Fibroblast of skin of scalp (primary cell): ENCODE measurements at places on chromosomes 13 and 19.

GRCh38 chr19:18503337-18503970 lies 18.4 kb downstream of the ELL start:
- no peak for DNase-seq

GRCh38 chr13:76512721-76513145 lies 373.5 kb downstream of the KCTD12 start:
- DNase-seq = peak; percentile 54

- no peak for DNase-seq
Measured at GRCh38 chr19:33689138-33689746, 67.5 kb downstream of the CHST8 start.

- DNase-seq = no peak
Measured at GRCh38 chr19:14553042-14553938, 18.6 kb downstream of the NDUFB7 start.

DNA sequence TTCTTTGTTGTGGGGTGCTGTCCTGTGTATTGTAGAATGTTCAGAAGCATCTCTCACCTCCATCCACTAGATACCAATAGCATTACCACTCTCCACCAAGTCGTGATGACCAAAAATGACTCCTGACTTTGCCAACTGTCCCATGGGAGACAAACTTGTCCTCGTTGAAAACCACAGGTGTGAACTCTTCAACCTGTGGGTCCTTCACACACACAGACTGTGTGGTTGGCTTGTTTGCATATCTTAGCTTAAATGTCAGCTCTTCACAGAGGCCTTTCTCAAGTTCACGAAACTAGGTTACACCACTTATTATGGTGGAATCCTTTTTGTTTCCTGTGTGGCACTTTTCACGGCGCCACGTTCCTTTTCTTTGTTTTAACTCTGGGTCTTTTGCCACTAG lies 6.8 kb downstream of the GPC5 start:
- no peak for DNase-seq

DNA sequence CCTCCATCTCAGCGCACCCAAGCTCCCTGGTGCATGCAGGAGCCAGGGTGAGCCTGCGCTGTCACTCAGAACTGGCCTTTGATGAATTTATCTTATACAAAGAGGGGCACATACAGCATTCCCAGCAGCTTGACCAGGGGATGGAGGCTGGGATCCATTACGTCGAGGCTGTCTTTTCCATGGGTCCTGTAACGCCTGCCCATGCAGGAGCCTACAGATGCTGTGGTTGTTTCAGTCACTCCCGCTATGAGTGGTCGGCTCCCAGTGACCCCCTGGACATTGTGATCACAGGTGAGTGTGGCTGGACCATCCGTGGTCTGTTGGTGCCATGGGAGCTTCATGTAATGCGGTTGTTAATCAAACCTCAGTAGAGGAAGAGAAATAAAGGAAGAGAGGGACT lies 33.0 kb downstream of the LAIR2 start:
- DNase-seq = no peak

DNA sequence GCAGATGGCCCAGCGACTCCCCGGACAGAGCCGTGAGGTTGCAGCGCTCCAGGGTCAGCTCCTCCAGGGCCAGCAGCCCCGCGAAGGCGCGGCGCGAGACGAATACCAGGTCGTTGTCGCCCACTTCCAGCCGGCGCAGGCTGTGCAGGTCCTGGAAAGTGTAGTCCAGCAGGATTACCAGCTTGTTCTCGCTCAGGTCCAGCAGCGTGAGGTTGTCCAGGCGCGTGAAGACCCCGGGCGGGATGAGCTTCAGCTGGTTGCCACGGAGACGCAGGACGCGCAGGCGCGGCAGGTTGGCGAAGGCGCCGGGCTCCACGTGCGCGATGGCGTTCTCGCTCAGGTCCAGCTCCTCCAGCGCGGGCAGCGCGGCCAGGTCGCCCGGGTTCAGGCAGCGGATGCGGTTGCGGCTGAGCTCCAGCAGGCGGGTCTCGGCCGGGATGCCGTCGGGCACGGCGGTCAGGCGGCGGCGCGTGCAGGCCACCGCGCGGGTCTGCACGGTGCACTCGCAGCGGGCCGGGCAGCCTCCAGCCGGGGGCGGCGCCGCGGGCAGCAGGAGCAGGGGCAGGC lies 9.3 kb upstream of the PEAK3 start:
- no peak for DNase-seq

DNA sequence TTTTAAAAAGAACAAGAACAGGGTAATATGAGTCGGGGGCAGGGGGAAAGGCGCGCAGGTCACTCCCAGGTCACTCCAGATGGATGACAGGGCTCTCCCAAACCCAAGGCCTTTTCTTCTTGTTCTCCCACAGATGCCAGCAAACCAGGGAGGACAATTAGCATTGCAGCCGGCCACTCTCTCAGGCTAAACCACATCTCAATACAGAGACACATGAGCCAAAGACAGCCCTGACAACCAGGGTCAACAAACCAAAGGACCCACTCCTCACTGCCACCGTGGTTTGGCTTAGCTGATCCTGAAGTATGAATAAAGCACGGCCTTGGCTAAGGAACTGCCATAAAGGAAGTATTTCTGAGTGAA lies 47.3 kb downstream of the LATS2 start:
- no peak for DNase-seq

DNA sequence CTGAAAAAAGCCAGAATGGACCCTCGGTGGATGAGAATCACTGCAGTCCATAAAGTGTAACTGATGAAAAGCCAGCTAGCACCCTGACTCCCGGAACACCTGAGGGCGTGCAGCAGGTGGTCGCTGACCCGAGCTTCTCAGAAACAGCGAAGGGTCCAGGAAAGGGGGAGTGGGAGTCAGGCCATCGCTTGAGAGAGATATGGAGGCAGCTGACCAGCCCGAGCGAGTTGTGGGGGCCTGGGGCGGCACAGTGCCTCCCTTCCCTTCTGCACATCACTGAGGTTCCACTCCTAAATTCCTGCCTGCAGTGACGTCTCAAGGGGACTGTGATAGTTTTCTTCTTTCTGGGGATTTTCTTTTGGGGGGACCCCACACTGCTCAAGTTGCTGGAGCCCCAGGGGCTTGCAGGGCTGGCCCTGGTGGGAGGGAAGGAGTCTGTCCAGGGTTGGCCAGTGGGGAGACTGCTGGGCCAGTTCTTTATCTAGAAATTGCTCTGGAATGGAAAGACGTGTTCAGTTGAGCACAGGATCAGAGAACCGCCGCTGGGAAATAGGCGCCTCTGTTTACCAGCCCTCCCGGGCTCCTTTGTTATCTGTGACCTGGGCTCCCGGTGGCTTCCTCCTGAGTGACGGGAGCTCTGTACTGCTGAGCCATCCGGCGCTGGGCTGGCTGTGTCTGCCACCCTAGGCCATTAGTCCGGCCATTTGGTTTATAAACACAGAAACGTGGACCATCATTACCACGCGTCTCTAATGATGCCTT lies 71.3 kb downstream of the RAB20 start:
- DNase-seq = no peak

DNA sequence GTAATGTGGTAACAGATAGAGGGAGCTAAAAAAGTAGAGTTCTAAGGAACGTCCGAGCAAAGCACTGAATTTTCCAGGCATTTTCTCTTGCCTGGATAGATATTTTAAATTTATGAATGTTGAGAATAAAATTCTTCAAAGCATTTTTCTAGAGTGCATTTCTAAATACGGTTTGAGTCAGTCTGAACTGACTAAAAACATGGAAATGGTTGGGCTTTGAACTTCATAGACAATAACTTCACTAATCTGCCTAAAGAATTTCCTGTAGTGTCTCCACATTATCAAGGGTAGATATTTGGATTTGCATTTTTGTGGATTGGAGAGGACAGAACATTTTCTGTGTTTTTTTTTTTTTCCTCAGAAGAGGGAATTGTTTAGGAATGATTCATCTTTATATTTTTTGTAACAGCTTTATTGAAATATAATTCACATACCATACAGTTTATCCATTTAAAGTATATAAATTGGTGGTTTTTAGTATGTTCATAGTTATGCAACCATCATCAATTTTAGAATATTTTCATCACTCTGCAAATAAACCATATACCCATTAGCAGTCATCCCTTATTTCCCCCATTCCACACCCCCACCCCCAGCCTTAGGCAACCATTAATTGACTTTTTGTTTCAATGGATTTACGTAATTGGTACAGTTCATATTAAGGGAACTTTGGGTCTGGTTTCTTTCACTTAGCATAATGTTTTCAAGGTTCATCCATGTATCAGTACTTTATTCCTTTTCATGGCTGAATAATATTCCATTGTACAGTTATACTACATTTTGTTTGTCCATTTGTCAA lies 20.7 kb downstream of the GARRE1 start:
- DNase-seq = peak; percentile 98

DNA sequence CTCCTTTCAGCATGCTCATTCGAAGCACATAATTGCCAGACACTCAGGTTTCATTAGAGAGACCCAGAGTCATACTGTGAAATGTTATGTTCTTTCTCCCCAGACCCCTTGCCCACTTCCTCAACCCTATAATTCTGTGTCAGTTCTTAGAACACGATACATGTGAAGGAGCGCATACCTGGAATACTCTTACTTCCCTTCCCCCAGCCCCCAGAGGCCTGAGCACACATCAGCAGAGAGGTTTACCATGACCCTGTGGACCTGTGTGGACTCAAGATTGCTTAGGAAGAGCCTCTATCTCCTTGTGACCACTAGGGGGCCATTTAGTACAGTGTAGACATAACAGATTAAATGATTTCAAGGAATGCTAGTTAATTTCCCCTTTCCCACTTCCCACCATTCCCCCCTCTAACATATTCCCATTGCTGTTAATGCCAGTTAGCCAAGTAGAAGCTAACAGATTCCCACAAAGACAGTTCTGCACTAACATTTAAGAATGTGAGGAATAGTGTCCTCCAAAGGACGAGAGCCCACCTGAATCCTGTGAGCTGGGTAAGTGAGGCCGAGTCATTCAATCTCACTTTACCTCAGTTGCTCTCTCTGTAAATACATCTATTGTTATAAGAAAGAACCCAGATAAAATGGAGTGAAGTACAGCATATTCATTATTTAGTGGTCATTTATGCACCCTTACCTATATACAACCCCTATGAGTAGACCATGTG lies 154.2 kb upstream of the MAB21L1 start:
- peak; percentile 78 for DNase-seq

DNA sequence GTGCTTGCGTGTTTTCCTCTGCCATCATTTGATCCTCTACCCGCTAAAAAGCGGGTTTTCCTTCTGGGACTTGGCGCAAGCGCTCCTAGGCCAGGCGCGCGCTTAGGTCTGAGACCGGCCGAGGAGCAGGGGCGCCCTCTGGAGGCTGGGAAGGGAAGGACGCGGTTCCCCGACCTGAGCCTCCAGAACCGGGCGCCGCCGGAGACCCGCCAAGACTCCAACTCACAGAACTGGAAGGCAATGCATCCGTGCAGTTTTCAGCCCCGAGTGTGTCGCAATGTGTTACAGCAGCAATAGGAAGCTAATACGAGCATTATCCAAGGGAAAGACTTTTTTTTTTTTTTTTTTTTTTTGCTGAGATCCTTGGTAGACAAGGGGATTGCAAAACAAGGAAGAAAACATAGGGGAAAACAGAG lies 190.9 kb downstream of the COL4A1 start:
- peak; percentile 73 for DNase-seq

GRCh38 chr13:45370922-45371406 lies 30.0 kb upstream of the TPT1 start:
- peak; percentile 92 for DNase-seq

GRCh38 chr13:83884141-83884540 lies 1.9 kb upstream of the SLITRK1 start:
- DNase-seq = no peak
